ENCODE measurements at places on chromosomes 4 and X.

GRCh38 chr4:168592676-168593075 is 95.8 kb downstream of the PALLD start:
- no peak for DNase-seq

GRCh38 chr4:181046809-181047208 is 1196.4 kb upstream of the TENM3 start:
- DNase-seq, result no peak

- DNase-seq, result peak; percentile 5
Observed at GRCh38 chr4:47662975-47663374, 174.9 kb downstream of the CORIN start.

DNA sequence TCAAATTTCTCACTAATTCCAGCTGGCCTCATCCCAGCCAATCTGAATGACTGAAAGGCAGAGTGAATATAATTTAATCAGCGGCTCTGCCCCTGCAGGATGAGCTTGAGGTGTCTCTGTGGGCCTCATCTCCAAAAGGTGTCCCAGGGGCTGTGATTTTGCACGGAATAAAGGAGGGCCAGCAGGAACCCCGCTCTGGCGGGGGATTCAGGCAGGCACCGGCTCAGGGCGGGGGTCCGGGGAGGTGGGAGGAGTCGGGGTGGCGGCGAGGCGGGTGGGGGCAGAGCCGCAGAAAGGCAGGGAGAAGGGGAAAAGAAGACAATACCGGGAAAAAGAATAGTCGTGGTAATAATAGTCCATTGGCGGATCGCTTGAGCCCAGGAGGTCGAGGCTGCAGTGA is 16.0 kb upstream of the ERCC6L start:
- no peak for DNase-seq

- DNase-seq, result no peak
Observed at GRCh38 chr4:81965911-81966310, 407.9 kb downstream of the HNRNPD start.

- DNase-seq, result no peak
Observed at GRCh38 chrX:9665113-9665512, 100.5 kb downstream of the GPR143 start.

- DNase-seq, result no peak
Observed at GRCh38 chr4:165709516-165709915, 163.5 kb upstream of the TLL1 start.

GRCh38 chrX:43016021-43016420 is 238.1 kb upstream of the PPP1R2C start:
- no peak for DNase-seq

GRCh38 chr4:94533405-94534223 is 81.9 kb downstream of the PDLIM5 start:
- no peak for DNase-seq

DNA sequence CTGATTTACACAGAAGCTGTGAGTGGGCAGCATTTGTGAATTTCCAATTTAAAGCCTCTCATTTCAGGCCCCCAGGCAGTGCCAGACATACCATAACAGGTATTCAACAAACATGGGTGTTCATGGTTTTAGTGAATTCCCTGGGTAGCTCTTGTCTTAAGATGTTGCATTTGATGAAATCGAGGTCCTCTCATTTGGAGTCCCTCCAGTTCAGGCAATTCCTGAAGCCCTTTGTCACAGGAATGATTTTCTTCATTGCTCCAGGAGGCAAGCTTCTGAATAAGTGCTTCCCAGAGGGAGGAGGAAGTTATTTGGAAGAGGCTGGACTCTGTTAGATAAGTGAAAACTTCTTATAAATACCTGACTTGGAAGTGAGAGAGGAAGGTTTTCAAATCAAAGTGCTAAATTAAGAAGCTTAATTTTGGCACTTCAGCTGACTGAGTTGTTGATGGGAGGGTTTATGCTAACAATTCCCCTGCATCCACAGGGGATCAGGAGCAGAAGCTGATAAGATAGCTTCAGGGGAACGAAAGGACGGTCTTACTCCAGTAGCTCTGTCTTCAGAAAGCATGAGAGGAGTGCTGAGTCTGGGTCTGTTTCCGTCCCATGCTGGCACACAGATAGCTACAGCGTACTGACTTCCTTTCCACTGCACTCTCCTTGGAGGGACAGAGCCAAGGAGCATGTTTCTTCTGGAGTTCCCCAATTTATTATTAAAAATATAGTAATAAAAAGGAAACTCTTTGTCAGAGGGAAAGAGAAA is 543.1 kb downstream of the GBA3 start:
- DNase-seq, result no peak

GRCh38 chrX:128518508-128518907 is 466.3 kb upstream of the ACTRT1 start:
- DNase-seq, result peak; percentile 12

DNA sequence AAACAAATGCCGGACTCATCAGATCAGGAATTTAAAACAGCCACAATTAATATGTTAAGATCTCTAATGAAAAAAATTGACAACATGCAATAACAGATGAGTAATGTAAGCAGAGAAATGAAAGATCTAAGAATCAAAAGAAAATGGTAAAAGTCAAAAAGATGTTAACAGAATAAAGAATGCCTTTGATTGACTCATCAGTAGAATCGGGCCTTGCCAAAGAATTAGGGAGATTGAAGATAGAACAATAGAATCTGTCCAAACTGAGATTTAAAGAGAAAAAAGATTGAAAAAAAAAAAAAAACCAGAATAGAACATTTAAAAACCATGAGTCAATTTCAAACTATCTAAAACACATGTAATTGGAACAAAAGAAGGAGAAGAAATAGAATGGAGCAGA is 25.9 kb upstream of the GUCY1A1 start:
- no peak for DNase-seq

- no peak for DNase-seq
Observed at GRCh38 chrX:69501429-69501828, 2.7 kb upstream of the NALF2 start.

DNA sequence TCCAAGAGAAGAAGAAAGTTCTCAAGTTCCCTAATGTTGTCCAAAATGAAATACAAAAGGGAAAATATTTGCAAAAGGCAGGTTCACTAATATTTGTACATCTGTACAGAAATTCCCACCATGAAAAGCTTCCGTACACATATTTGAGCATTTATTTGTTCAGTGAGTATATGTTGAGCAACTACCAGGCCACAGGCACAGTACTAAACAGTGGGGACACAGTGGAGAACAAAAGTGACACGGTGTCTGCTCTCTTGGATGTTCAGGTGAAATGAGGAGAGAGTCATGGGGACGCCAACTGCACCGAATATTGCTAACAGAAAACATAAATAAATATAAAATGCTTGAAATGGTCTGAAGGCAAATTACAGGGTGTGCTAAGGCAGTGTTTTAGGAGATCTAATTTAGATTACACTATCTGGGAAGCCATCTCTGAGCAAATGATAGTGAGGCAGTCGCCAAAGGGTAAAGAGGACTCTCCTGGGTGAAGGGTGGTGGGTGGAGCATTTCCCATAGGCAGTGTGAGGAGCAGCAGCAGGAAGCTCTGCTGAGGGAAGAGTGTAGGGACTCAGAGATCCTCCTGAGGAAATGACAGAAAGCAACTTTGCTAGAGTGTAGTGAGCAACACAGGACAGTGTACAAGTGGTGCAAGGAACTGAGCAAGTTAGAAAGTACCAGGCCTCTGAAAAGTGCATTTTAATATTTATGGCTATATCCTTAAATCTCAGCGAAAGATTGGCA is 375.2 kb downstream of the GALNTL6 start:
- no peak for DNase-seq

DNA sequence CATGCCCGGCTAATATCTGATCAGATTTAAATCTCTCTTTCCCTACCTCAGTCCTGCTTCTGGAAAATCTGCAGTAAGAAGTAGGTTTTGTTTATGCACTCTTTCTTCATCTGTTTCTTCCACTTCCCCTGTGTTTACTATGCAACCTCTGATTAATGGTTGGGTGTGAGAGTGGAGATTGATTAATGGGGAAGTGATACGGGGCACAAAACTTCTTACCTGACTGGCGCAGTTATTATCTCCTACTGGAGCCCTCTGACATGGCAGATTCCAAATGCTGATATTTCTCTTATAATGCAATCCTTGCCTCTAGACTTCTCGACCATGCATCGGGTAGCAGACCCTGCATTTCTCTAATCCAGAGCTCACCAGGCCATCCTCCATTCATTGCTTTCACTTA is 60.2 kb upstream of the HPGD start:
- no peak for DNase-seq

DNA sequence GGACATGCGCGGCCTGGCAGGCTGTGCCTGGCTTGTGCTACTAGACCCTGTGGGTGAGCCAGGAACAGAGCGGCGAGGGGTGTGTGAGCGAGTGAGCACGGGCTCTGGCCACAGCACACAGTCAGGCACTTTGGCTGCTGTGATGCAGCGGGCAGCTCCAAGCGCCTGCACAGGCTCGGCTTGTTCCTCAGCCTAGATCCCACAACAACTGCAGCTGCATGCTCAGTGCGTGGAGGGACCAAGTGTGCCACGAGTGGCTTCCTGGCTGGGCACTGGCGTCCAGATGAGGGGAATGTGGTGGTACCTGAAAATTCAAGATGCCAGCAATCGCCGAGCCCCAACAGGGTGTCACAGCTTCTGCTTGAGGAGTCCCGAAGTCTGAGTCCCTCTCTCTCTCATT is 1056.6 kb downstream of the RAPGEF2 start:
- no peak for DNase-seq

- no peak for DNase-seq
Observed at GRCh38 chrX:17563515-17563914, 173.8 kb upstream of the SCML1 start.

GRCh38 chrX:154401045-154401799 is 3.0 kb downstream of the RPL10 start:
- DNase-seq, result peak; percentile 44

DNA sequence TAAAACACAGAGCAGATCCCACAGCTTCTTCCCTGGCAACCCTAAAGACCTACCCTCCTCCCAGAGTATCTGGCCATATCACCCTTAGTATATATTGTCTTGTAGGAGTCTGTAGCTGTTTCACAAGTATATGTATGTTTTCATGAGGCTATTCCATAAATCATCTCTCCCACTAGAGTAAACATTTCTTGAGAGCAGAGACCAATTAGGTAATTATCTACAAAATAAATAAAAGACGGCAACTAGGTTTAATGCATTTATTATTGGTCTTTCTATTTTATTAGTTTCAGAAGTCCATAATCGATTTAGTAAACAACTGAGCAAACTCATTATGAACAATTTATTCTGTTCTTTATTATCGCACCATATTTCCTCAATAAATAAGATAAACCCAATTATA is 7.0 kb downstream of the ACOT9 start:
- no peak for DNase-seq

- no peak for DNase-seq
Observed at GRCh38 chrX:53091354-53091753, 2.6 kb upstream of the KANTR start.

- DNase-seq, result no peak
Observed at GRCh38 chrX:12972243-12972642, 2.7 kb upstream of the TMSB4X start.

GRCh38 chr4:186536285-186536684 is 19.1 kb downstream of the MTNR1A start:
- DNase-seq, result no peak

GRCh38 chrX:101410461-101410860 is 2.4 kb downstream of the HNRNPH2 start:
- DNase-seq, result no peak

DNA sequence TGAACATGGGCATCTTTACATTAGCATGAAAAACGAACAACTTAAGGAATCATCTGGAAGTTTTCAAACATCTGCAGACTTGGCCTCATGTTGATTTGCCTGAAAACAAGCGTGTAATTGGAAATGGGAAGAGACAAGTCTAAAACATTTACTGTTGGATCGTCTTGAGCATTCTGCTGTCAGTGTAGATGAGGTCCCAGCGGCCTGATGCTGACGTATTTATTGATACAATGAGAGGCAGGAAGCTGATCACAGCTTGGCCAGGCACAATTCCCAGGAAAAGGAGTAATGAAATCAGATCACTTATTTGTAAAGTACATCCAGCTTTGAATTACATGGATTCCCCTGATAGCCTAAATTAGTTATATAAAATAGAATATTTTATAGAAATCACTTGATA is 210.6 kb downstream of the CLCN4 start:
- DNase-seq, result no peak

GRCh38 chr4:151169900-151170299 is 70.5 kb downstream of the RPS3A start:
- DNase-seq, result no peak

DNA sequence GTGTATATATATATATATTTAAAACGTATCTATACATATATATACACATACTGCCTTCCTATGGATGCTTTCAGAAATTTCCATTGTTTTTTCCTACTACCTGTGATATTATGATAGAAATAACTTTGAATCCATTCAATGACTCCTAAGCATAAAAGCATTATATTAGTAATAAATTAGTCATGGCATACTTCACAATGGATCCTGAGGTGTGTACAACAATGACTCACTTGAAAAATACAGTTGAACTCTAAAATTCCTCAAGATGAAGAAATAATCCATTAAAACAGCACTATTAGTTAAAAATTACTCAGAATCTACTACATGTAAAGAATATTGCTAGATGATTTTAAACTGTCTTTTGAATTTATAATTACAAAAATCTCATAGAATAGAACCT is 201.1 kb downstream of the STPG2 start:
- DNase-seq, result no peak

DNA sequence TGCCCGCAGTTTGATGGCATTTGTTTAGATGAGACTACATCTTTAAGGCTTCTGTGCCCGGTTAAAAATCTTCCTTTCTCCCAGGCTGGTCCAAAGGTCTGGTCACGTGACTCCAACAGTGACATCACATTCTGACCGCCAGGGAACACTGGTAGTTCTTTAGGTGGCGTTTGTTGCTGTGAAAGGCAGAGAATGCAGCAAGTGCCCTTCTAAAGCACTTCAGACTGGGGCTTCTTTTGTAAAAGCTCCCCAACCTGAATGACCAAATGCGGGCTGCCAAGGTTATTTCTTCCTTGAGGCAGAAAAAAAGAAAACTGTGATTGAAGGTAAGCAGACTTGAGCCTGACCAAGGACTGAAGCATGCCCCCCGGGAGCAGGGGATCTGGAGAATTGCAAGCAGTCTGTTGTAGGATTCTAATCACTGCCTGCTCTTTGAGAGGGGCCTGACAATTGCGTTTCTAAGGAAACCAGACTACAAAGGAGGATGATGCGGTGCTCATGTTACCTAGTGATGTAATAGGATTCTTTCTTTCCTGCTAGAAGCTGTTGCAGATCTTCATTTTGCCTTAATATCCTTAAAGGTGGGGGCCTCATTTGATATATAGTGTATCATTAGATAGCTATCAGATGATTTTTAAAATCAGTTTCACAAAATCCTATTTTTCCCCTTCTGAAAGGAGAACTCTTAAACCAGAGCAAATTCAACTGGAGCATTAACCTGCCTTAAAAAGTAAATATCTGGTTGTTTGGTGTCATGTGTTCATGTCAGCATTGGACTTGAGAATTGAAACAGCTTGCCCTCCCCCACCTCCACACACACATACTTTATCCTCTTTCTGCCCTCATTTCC is 133.1 kb downstream of the AKAP4 start:
- DNase-seq, result no peak

DNA sequence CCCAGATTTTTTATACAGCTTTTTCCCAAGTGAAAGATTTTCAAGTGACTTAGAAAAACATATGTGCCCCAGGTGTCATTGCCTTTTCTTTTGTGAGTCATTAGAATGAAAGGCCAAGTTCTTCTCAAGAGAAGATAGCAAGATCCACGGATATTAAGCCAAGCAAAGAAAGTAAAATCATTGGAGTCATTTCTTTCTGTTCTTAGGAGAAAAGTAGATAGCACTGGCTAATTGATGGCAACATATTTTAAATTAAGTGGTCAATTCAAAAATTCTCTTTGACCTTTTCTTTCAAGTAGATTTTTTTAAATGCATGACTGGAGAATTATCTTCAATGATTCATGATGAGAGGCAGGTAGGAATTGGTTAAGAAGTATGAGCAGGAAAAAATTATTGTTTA is 94.4 kb downstream of the HHIP start:
- no peak for DNase-seq

GRCh38 chr4:152508386-152508785 is 27.5 kb downstream of the FBXW7 start:
- no peak for DNase-seq
